ENCODE measurements at places on chromosomes 3 and 15. TPM values are rescaled to one million over a fixed set of nuclear protein-coding genes. Genes with fewer than 3 reads are reported as not detected.

DNA sequence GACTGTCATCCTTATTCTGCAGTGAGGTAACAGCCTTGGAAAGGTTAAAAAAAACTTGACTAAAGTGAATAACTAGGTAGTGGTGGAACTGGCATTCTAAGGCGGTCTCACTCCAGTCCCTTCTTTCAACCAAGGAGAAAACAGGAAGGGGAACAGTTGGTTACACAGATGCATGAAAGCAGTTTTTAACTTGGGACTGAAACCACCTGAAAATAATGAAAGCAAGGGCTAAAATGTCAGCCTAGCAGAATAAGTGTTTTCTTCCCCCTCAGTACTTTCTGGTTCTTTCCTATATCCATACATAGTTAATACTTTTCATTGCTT lies 748 bp upstream of the AVEN start:
- no peak for DNase-seq

DNA sequence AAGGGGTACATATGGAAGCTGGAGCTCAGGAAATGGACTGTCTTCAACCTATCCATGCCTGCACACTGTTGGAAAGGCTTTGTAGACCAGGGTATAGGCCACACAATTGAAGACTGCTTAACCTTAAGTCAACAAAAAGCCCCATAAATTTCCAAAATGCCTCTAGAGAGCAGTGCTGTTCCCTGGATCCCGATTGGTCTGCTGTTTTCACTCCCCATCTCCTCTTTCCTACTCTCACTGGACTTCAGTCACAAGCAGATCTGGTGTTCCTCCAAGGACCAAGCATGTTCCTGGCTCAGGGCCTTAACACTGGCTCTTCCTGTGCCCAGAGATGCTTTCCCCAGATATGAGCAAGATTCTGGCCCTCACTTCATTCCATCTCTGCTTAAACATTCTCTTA lies 22.8 kb upstream of the LRRC34 start:
- no peak for DNase-seq

- DNase-seq = peak; percentile 28
These were observed 12.0 kb upstream of the XXYLT1 start for GRCh38 chr3:195282961-195283360.

DNA sequence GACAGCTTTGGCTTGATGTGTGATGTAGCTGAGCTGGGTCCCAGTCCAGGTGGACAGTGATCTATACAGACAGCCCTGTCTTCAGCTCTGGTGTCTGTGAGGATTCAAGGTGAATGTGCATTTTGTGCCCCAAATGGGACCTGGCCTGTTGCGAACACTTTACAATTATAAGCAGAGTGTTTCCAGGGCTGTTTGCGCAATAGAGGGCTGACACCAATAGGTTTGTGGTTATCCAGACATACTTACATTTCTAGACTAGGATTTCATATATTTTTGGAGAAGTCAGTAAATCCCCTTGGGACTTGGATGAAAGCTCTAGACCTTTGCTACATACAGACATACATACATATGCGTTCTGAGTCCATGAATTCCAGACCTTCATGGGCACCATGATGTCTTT lies 4.2 kb upstream of the TATDN2 start:
- no peak for DNase-seq

DNA sequence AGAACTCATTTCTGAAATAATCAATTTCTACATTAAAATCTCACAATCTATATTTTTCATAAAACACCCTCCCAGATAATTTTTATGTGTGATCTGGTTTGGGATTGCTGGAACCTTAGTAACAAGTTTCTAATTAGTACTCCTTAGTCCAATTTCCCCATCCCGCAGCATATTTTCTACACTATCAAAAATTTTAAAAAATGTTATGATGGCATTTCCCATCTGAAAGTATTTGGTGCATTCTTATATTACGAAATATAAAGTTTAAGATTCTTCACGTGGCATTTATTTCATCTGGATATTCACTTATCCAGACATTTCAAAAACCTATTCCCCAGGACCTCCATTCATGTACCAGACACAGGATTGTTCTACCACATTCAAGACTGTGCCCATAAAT lies 1.5 kb downstream of the OR5H14 start:
- no peak for DNase-seq

DNA sequence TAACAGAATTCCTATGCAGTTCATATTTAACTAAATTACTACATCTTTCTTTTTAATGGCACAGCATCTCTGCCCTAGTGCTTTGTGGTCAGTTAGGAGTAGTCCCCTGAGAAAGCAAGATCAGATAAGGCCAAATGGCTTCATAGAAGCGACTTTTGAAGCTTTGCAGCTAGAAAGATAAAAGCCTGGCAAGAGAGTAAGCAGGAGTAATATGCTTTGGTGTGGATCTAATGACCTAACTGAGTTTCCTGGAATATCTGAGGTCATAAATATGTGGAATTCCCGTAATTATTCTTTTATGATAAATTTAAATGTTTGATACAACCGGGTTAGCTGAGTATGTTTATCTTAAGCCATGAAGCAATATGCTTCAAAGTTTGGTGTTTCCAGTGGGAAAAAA lies 374.9 kb upstream of the LRRC3B start:
- DNase-seq = no peak

DNA sequence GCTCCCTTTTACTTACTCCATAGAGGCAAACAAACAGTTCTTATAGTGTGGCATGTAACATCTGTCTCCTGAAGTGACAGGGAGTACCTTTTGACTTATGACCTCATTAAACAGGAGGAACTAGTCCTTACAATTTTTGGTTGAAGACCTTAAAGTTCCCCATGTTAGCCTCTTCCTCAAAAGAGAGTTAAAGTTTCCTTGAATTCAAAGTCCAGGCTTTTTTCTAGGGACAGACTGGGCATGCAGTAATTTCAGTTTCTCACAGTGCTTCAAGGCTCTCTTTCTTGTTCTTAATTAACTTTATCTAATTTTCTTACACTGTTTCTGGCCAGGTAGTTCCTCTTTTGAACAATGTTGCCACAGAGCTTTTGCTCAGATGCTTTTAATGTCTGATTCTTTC lies 12.1 kb downstream of the GOLM2 start:
- DNase-seq = no peak

DNA sequence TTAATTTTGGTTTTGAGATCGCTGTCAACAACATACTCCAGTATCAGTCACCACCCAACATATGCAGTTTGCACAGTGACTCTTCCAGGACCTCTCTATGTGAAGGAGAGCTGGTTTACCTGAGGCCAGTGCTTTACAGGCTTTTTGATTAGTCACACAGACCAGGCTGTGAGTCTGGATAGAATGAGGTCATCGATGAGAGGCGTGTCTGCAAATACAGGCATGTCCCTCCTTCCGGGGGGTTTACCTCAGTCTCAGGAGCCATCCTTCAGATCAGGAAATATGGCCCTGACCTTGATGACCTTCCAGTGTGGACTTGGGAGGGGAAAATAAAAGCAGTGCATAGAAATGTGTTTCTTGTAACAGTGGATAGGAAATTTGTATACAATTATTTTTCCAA lies 46.9 kb downstream of the KBTBD12 start:
- no peak for DNase-seq

DNA sequence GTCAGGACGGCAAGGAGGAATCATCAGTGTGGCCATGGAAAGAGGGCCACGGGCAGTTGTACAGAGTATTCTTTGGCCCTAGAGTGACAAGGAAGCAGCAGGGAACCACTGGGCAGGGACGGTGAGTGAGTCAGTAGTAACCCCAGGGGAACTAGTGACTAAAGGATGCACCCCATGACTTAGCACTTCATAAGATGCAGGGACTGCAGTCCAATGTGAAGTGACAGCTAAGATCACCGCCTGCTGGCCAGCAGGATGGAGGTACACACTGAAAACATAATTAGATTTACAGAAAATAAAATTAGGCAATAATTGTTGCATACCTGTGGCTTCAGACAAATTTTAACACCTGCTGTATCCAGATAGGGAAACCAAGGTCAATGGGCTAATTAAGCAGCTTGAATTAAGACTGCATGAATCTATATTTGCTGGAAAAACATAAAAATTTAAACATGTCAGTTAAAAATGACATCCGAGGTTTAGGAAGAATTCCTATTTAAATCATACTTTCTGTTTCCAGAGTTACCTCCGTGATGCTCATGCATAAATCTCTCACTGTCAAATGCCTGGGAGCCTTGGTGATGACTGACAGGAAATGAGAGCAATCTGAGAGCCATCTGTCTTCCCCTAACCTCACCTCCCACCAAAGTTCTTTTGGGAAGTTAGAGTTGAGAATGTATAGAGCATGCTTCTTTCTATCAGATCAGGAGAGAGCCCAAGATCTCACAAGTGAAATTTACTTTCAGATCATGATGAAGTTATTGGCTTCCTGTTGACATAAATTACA lies 56.5 kb downstream of the DCLK3 start:
- DNase-seq = no peak

GRCh38 chr3:74617776-74618175 lies 3.3 kb upstream of the CNTN3 start:
- DNase-seq = peak; percentile 73

DNA sequence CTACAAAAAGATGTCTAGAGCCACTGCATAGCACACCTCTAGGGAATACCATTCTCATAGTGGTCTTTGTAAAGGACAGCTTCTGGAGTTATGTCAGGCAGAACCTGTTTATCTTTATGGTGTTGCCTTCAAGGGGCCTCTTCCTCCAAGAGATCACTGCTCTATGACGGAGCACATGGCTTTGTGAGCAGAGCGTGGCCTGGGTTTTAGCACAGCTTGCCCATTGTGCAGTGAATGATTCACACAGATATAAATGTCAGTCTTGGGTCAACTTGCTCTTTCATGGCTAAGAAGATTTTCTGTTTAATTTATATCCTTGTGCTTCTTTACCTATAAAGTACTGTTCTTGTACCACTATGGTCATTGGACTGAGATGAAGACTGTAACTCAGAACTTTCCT lies 41.5 kb upstream of the RBMS3 start:
- DNase-seq = no peak

- no peak for DNase-seq
These were observed 3.2 kb downstream of the LRRFIP2 start for GRCh38 chr3:37171144-37171543.

- no peak for DNase-seq
These were observed 11.7 kb upstream of the LYZL4 start for GRCh38 chr3:42421818-42422796.

FBN1 gene
- polyA plus RNA-seq = 103 TPM

ABHD17C gene
- 24.6 TPM for polyA plus RNA-seq

SERINC4 gene
- 0.31 TPM for polyA plus RNA-seq

RETNLB gene
- not detected for polyA plus RNA-seq

INTS14 gene
- 46.2 TPM for polyA plus RNA-seq

PLCB2 gene
- polyA plus RNA-seq = 14.9 TPM

ZNF717 gene
- polyA plus RNA-seq = 17.7 TPM

ATP13A5 gene
- 0.89 TPM for polyA plus RNA-seq
